ENCODE measurements at places on chromosomes 12 and 14.
A peak's percentile ranks its signal among the peaks of the same experiment; 100 is the strongest.

DNA sequence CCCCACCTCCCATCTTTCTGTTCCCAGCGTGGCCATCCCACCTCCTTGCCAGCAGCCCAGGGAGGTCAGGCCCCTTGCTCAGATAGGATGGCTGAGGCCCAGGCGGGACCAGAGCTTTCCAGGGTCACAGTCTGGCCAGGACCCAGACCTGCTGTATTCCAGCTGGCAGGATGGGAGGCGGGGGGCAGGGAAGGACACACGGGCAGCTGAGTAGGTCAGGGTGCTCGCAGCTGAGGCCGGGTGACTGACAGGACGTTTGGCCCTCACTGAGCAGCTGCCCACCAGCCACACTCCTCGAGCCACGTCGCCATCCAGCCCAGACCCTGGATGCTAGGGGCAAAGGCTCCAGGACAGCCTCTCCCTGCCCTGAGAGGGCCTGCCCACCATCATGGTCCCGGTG lies 4.0 kb downstream of the NUDT14 start:
- no peak for DNase-seq

GRCh38 chr12:109880938-109881337 lies 597 bp upstream of the GLTP start:
- DNase-seq: no peak

- DNase-seq: no peak
Measured at GRCh38 chr12:109378569-109378968, 30.9 kb downstream of the MYO1H start.

GRCh38 chr14:20657216-20658211 lies 16.0 kb upstream of the OR6S1 start:
- DNase-seq: no peak

DNA sequence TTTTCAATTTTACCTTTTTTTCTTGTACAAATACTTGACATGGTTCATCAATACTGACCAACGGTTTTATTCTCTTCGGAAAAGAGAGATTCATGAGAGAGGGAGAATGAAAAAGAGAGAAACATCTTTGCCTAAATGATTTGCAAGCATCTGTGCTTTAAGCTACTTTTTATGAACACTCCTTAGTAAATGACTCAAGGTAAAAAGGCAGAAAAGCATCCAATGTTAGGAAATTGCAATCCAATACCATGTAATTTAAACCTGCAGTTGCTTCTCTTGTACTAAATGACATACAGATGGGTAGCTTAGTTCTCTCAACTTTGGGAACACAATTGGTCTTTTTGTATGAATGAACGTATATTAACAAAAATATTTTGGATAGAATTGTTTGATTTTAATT lies 46.1 kb downstream of the MSRB3 start:
- no peak for DNase-seq

- DNase-seq: no peak
Measured at GRCh38 chr14:65000898-65001591, 14.3 kb downstream of the FNTB start.

- no peak for DNase-seq
Measured at GRCh38 chr12:1844223-1844622, 23.9 kb downstream of the LRTM2 start.

DNA sequence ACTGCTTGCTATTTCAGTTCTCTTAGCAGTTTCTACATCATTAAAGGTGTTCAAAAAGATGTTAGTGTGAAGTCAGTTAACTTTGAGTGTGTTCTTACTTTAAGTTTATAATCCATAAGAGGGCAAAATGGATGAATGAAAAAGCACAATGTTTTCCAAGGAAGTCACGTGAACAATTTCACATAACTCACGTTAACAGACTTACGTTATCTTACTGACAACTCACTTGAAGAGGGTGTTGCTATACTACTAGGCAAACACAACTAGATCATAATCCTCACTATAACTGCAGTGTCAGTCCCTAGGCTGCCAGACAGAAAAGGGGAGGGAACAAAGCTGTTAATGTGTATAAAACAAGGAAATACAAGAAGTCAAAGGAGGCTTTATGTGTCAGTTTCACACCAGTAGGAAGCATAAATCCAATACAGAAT lies 6.4 kb downstream of the SLC2A13 start:
- DNase-seq: no peak

DNA sequence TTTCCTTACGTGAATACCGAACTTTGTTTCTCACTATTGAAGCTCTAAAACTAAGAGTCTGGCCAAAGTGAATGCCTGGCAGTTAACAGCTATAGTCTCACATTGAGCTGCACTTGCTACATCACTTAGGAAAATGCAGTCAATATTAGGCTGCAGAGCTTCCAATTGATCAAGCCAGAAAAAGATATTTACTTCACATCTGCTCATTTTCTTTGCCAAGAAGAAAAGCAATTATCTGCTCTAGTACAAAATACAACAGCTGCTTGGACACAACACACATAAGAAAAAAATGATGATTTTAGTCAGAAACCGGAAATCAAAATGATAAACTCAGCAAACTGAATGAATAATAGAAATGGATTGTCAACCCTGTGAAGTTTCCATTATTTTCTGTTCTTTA lies 45.4 kb downstream of the TMTC1 start:
- no peak for DNase-seq

DNA sequence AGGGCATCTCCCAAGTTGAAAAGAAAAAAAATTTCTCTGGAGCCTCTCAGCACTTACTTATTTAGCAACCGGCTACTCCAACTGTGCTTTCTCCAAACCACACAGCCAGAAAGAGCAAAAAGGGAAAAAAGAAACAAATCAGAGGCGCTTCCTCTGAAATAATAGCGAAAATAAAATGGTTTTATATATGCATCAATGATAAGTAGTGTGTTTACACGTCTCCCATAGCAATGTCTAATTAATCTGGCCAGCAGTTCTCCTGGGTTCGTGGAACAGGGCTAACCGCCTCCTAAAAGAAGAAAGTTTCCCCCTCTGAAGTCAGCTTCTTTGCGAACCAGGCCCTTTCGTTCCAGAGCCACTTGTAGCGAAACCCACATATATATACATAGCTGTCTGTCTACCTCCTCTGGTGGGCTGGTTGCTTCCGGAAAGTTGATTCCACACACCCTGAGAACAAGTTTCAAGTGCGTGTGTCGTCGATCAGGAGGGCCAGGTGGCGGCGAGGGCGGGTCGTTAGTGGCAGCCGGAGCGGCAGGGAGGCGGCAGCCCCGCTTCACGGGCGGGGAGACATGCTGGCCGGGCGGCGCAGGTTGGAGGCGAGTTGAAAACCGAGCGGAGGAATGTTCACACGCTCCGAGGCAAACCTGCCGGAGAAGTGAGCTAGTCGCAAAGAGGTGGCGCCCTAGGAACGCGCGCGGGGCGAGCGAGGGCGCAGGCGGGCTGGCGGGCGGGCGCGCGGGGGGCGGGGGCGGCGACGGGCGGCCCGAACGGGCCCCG lies 2.7 kb downstream of the PTHLH start:
- no peak for DNase-seq

DNA sequence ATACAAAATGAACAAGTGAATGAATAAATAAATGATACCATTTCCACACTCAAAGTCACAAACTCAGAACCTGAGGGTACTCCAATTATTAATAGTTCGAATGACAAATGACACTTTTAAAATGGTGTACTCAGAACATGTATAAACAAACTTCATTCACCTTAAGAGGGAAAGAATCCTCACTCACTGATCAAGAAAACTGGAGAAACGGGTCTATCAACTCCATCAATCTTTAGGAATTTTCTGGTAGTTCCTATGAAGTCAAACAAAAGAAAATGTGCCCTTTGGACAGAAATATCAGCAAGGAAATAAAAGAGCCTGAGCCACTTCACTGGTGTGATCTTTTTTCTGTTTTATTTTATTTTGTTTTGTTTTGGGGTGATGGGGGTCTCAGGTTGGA lies 5.2 kb upstream of the NRDE2 start:
- no peak for DNase-seq

- no peak for DNase-seq
Measured at GRCh38 chr12:107400686-107401447, 284.7 kb upstream of the PWP1 start.

- no peak for DNase-seq
Measured at GRCh38 chr14:35297706-35298105, 5.5 kb downstream of the PSMA6 start.

- no peak for DNase-seq
Measured at GRCh38 chr14:69268223-69268622, 8.3 kb downstream of the GALNT16 start.

DNA sequence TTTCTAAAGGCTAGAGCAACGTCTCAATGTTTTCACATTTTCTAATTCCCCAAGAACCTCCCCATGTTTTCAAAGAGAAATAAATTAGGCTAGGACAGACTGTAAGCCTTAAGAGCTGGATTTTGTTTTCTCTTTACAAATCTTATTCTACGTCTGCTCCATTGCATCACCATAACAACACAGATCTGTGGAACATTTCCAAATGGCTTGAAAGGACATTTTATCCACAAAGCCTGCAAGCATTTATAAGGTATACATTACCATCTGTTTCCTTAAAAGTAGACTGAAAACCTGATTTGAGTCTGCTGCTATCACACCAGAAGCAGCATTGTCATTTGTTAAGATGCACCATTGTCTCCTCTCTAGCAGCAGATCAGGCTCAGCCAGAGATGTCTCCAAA lies 115.3 kb upstream of the PLEKHA5 start:
- no peak for DNase-seq

DNA sequence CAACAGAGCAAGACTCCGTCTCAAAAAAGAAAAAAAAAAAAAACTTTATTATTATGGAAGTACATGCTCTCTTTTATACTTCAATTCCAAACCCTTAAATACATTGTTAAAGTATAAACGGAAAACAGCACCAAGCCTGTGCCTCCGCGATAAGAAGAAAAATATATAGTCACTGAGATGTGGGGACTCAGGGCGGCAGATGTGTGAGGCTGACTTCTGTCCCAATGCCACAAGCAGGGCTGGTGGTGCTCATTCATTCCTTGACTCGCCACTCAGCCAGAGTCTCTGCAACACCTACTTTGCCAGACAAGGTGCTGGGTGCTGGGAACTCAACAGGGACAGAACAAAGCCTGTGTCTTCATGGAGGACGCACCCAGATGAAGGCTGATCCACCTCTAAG lies 13.8 kb downstream of the LGMN start:
- no peak for DNase-seq

- DNase-seq: peak; percentile 68
Measured at GRCh38 chr14:63897721-63898163, 44.9 kb downstream of the SYNE2 start.

GRCh38 chr12:59087077-59087673 lies 166.9 kb upstream of the LRIG3 start:
- no peak for DNase-seq

- no peak for DNase-seq
Measured at GRCh38 chr12:120774169-120774916, 48.7 kb downstream of the ACADS start.

DNA sequence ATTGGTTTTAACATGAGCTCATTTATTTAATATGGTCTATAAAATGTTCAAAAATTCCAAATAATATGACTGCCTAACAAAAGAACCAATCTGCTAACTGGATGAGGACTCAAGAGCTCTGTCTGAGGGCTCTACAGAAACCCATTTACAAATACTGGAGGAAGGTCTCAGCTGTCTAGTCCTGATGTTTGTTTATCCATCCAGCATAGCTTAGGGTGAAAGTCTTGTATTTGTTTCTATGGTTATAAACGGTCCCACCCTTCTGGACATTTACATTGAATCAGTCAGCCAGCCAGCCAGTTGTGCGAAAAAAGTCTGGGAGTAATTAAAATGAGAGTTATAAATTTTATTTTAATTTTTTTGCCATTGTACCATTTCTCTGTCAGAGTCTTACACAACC lies 220.7 kb downstream of the BMP4 start:
- DNase-seq: no peak

GRCh38 chr12:12384571-12385340 lies 27.9 kb downstream of the BORCS5 start:
- DNase-seq: no peak

GRCh38 chr12:120830052-120830940 lies 73.9 kb downstream of the SPPL3 start:
- DNase-seq: no peak

DNA sequence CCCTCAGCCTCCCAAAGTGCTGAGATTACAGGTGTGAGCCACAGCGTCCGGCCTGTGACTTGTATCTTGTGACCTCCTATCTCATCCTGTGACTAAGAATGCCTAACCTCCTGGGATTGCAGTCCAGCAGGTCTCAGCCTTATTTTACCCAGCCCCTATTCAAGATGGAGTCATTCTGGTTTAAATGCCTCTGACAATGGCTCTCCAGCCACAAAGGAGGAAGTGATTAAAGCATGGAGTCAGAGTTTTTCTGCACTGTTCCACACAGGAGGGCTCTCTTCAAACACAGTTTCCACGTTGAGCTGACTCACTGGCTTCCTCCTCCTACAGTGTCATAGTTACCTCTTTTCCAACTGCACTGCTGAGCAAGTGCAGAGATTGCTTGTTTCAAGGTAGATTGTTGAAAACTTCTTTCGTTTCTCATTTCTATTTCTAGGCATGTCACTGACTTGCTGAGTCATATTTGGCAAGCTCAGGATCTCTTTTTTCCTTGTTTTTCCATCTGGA lies 383.8 kb downstream of the PCNX1 start:
- DNase-seq: peak; percentile 44

- DNase-seq: no peak
Measured at GRCh38 chr14:50350975-50351374, 38.9 kb downstream of the DMAC2L start.

DNA sequence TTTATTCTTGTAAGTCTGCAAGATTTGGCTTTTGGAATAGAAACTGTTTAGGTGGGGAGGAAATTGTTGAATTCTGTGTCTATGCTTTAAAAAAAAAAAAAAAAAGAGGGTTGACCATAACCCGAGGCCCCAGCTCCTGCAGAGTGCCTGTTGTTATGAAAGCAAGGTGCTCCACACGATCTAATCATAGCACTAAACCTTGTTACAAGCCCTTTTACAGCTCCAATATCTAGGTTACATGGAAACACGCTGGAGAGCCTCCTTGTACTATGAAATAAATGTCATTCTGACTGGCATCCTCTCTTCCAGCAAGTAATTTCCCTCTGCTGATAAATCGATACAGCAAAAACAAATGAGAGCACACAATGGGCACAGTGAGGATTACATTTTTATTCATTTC lies 303.1 kb upstream of the SOX5 start:
- DNase-seq: no peak

DNA sequence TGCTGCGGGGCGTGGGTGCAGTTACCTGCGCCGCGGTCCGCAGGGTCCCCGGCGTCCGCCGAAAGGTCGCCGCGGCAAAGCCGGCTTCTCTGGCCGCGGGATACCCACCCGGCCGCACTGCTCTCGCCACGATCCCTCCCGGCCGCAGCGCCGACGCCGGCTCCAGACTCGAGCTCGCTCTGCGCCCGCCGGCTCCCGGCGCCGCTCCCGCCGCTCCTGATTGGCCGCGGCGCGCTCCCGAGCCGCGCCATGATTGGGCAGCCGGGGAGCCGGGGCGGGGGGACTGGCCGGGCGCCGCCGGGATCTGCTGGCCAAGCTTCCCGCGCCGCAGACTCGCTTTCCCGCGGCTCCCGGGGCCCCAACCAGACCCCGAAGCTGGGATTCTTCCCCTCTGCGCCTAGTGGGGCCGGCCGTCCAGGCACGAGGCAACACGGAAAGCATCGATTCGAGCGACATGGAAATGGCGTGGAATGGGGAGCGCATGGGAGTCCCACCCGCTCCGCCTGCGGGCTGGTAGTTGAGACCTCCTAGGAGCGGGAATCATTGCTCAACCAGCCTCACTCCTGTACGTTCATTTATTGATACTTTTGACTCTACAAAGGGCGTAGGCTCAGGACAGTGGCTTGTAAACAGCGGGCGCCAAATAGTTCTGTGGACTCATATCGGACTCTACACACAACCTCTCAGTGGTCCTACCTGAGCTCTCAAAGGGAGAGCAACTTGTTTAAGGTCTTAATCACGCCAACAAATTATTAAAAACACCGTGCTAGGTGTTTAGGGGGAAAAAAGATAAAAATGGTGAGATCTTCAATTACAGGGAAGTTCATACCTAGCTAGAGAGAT lies 36.4 kb upstream of the STON2 start:
- peak; percentile 30 for DNase-seq
